ENCODE measurements at places on chromosomes 6 and 20. TPM values are rescaled to one million over a fixed set of nuclear protein-coding genes. Genes with fewer than 3 reads are reported as not detected.

RNF146 gene
- 28.2 TPM for total RNA-seq

NKX2-4 gene
- not detected for total RNA-seq

CST5 gene
- not detected for total RNA-seq

RNF144B gene
- total RNA-seq, result 0.60 TPM

LCA5 gene
- total RNA-seq, result 1.7 TPM

NHLRC1 gene
- total RNA-seq, result not detected

TOX2 gene
- total RNA-seq, result 1.2 TPM

OSBPL2 gene
- total RNA-seq, result 20.1 TPM

NKAIN2 gene
- total RNA-seq, result not detected

NINL gene
- total RNA-seq, result 9.1 TPM

COX4I2 gene
- total RNA-seq, result not detected

C6orf132 gene
- 0.02 TPM for total RNA-seq

TBC1D20 gene
- total RNA-seq, result 29.7 TPM

RIPOR2 gene
- 0.53 TPM for total RNA-seq

OR5V1 gene
- total RNA-seq, result not detected

TMEM170B gene
- 4.0 TPM for total RNA-seq

STMND1 gene
- total RNA-seq, result 0.22 TPM

SHLD1 gene
- total RNA-seq, result 4.3 TPM

KIF13A gene
- total RNA-seq, result 22.9 TPM

FUT9 gene
- not detected for total RNA-seq

PEX7 gene
- 11.6 TPM for total RNA-seq

MYBL2 gene
- total RNA-seq, result 80.8 TPM

RAMACL gene
- 0.19 TPM for total RNA-seq

TSHZ2 gene
- total RNA-seq, result 0.36 TPM

ATP6V1G2 gene
- 2.3 TPM for total RNA-seq

TFAP2D gene
- not detected for total RNA-seq

PLN gene
- total RNA-seq, result not detected

TMC2 gene
- not detected for total RNA-seq

MCCD1 gene
- not detected for total RNA-seq

TREML2 gene
- total RNA-seq, result not detected

ASIP gene
- total RNA-seq, result not detected

PAX1 gene
- not detected for total RNA-seq

MAP3K5 gene
- total RNA-seq, result 0.91 TPM

MEP1A gene
- total RNA-seq, result not detected

PHF10 gene
- 25.9 TPM for total RNA-seq

All from A172 (cell line).